ENCODE measurements at places on chromosomes 11 and 22. TPM values are rescaled to one million over a fixed set of nuclear protein-coding genes. Genes with fewer than 3 reads are reported as not detected.

The MS4A15 gene
- 13.4 TPM for total RNA-seq

The H19 gene
- total RNA-seq: 119 TPM

The DEFB131B gene
- total RNA-seq: not detected

The DGCR6 gene
- 6.1 TPM for total RNA-seq

The NRGN gene
- total RNA-seq: 62.1 TPM

- H3K27ac ChIP-seq: no peak overlapping the region
- H3K4me1 ChIP-seq: no peaks in the 10 kb centered on the region
- DNase-seq: no peak
- H3K4me3 ChIP-seq: no peak overlapping the region
- no peaks in the 10 kb centered on the region for H3K27me3 ChIP-seq
- H3K36me3 ChIP-seq: peaks cover 10% of the 10 kb centered on the region
Observed at GRCh38 chr11:28318871-28319270, 210.7 kb downstream of the METTL15 start.

- no peaks in the 10 kb centered on the region for H3K36me3 ChIP-seq
- H3K4me1 ChIP-seq: no peaks in the 10 kb centered on the region
- no peak for DNase-seq
- H3K27ac ChIP-seq: no peak overlapping the region
- no peaks in the 10 kb centered on the region for H3K27me3 ChIP-seq
Observed at GRCh38 chr22:23011105-23011674, 59.1 kb upstream of the GNAZ start.

DNA sequence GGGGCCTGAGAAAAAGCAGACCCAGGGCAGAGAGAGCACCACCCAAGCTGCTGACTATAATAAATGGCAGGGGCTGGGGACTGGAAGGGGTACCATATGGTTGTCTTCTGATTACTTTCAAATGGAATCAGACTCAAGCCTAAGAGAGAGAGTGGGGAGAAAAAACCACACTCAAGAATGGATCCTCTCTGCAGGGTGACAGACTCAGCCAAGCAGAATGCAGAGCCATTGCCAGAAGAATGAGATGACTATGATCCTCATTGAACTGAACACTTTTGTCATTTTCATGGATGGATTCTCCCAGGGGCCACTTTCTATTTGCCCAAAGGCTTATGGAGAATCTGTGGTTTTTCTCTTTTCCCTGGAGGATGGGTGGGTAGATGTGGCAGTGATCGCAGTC lies 8.7 kb downstream of the UBASH3B start:
- H3K27me3 ChIP-seq: no peaks in the 10 kb centered on the region
- no peak overlapping the region for H3K27ac ChIP-seq
- no peak overlapping the region for H3K4me3 ChIP-seq
- no peak for DNase-seq
- H3K4me1 ChIP-seq: no peaks in the 10 kb centered on the region

DNA sequence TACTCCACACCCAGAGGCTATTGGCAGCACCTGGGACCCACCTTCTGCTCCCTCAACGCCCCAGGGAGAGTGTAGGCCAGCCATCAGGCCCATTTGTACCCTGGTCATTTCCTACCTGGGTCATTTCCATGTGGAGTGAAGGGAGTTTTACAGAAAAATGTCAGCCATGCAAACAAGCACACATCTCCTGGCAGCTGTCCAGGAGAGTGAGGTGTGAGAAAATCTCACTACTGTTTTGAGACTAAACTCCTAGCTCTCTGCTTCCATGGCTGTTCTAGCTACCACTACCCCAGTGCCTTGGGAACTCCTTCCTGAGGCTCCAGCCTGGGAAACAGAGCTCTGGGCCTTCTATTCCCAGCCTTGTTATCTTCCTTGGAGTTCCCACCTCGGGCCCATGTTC lies 2.8 kb upstream of the TMPRSS13 start:
- DNase-seq: no peak
- no peak overlapping the region for H3K4me3 ChIP-seq
- no peaks in the 10 kb centered on the region for H3K36me3 ChIP-seq
- no peak overlapping the region for H3K27ac ChIP-seq

DNA sequence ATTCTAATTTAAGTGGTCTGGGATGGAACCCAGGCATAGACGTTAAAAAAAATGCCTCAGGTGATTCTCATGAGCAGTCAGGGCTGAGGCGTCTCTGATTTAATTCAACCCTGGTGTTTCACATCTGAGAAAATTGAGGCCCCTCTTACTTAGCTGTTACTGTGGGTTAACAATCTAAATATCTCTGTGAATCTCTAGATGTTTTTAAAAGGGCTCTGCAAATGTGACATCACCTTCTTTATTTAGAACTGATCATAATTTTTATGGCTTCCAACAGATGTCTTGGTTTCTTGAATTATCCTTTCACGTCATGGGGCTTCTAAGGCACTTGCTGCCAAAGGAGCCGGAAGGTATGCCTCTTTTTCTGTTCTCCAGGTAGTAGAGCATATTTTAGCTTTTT lies 76.1 kb upstream of the LIN7C start:
- no peaks in the 10 kb centered on the region for H3K27me3 ChIP-seq
- no peaks in the 10 kb centered on the region for H3K36me3 ChIP-seq
- H3K4me1 ChIP-seq: no peaks in the 10 kb centered on the region
- H3K27ac ChIP-seq: no peak overlapping the region
- no peak for DNase-seq
- H3K4me3 ChIP-seq: no peak overlapping the region

DNA sequence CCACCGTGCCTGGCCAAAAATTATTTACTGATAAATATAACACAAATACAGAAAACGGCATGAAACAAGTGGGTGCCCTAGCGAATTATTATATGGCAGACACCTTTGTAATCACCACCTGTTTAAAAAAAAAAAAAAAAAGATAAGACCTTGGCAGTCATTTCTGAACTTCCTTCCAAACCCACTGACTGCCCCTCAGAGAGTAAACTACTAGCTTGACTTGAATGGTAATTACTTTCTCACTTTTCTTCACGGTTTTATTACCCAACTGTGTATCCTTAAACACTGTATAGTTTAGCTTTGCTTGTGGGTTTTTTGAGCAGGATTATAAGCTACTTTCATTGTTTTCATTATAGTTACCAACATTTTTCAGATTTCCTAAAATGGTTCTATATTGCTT lies 23.7 kb downstream of the SFI1 start:
- no peaks in the 10 kb centered on the region for H3K27me3 ChIP-seq
- H3K27ac ChIP-seq: no peak overlapping the region
- no peaks in the 10 kb centered on the region for H3K36me3 ChIP-seq
- no peak overlapping the region for H3K4me3 ChIP-seq
- no peak for DNase-seq

DNA sequence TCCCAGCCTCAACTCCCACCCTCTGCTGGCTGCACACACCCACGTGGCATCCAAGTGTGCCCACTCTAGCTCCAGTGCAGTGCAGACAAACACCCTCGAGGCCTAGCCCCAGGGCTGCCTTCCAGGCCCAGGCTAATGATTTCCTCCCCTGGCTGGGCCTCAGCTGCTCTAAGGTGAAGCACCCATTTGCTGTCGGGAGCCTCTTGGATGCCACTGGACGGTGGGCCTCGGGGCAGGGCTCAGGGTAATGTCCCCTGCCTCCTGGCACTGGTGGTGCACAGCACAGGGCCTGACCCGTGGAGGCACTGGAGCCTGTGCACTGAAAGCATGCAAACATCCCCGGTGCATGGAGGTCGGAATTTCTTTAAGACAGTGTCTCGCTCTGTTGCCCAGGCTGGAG lies 635.2 kb downstream of the TBC1D22A start:
- no peak overlapping the region for H3K27ac ChIP-seq
- H3K36me3 ChIP-seq: no peaks in the 10 kb centered on the region
- no peak for DNase-seq
- H3K27me3 ChIP-seq: no peaks in the 10 kb centered on the region

GRCh38 chr22:48488149-48488551 lies 1339.5 kb downstream of the BRD1 start:
- no peak overlapping the region for H3K27ac ChIP-seq
- no peak overlapping the region for H3K4me3 ChIP-seq
- peaks cover 77% of the 10 kb centered on the region for H3K27me3 ChIP-seq
- peak; percentile 24 for DNase-seq

GRCh38 chr22:36160499-36160942 lies at the start of gene APOL3:
APOL3 (minus strand) TSS chr22:36160755; CDS start chr22:36149055, 11,700 bp downstream.
- no peaks in the 10 kb centered on the region for H3K36me3 ChIP-seq
- H3K27ac ChIP-seq: peak within 1 kb of the TSS; percentile 78
- H3K4me3 ChIP-seq: peak within 1 kb of the TSS; percentile 18

Measured in left lung (tissue), 14 donors.